ENCODE measurements at places on chromosomes 12 and 14.

DNA sequence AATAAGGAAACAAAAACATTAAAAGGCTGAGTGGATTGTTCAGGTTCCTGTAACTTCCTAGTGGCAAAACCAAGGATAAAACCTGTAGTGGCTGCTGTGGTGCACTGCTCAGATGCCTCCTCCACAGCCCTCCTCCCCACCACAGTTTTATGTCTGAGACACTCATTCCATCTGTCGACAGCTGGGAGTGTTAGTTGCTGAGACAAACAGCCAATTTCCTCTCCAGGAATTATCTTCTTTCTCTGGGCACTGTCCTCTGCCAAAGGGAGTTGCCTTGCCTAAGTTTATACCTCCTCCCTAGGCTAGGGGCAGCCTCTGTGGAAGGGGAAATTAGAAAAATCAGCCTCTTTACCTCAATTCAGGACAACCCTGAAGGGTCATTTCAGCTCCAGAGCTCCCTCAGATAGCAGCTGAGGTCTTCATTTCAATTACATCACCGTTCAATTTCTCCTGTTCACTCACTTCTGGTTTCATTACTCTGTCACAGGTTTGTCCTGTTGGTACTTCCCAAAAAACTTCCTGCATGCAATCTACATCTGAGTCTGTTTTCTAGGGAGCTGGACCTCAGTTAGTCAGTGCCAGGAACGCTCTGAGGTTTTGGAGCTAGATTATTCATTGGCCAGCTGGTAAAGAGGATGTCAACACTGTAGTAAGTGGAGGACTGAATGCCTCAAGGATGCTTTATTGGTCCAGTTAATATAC lies 74.9 kb upstream of the ATP2B1 start:
- no peak for DNase-seq

DNA sequence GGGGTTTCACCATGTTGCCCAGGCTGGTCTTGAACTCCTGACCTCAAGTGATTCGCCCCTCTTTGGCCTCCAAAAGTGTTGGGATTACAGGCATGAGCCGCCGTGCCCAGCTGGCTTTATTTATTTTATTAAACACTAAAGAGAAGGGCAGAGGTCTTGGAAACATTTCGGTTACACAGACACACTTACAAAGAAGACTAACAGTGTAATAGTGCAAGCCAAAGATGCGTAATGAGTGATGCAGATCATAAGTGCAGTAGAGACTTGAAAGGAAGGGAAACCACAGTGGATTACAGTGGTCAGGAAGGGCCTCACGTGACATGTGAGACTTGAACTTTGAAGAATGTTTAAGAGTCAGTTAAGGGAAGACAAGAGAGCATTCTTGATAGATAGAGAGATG lies 33.9 kb upstream of the CDK17 start:
- no peak for DNase-seq

DNA sequence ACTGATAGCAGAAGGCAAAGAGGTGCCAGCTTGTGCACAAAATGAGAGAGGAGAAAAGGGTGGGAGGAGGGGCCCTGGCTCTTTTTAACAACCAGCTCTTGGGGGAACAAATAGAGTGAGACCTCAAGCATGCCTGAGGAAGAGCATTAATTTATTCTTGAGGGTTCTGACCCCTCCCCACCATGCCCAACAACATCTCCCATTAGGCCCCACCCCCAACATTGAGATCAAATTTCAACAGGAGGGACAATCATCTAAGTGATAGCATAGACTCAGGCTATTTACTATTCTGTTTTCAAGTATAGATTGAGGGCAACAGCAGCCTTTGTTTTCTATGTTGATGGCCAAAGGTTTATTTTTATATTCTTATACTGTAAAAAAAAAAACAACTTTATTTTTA lies 59.7 kb downstream of the FUT8 start:
- no peak for DNase-seq

DNA sequence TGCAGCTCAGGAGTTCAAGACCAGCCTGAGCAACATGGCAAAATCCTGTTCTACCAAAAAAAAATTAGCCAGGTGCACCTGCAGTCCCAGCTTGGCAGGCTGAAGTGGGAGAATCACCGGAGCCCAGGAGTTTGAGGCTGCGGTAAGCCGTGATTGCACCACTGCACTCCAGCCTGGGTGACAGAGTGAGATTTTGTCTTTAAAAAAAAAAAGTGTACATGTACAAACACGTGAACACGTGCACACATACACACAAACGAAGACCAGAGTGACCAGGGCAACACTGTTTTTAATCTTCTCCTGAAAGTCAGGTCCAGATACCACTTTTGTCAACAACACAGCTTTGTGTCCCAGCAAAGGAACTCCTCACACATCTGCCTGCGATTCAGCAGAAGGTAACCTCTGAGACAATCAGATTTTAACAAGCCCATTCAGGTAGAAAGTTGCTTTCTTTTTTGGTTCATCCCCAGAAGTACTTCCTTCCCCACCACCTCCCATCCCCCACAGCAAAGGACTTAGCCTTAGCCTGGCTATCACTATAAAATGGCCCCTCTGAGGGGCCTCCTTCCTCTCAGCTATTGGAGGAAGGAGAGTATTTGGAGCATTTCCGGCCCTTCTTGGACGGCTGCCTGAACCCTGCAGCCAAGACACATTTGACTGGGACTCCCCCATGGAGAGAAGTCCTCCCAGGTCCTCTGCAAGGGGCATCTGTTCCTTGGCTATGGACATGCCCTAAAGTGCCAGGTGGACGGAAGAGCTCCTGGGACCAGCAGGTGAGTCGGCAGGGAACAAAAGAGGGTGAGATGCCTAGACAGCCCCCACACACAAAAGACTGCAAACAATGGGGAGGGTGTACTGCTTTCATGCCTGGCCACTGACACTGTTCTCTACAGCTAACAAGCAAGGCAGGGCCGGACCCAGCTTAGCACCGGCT lies 9.8 kb downstream of the CTDSP2 start:
- DNase-seq = peak; percentile 92

- peak; percentile 48 for DNase-seq
Observed at GRCh38 chr12:89663577-89664357, 44.9 kb downstream of the ATP2B1 start.

DNA sequence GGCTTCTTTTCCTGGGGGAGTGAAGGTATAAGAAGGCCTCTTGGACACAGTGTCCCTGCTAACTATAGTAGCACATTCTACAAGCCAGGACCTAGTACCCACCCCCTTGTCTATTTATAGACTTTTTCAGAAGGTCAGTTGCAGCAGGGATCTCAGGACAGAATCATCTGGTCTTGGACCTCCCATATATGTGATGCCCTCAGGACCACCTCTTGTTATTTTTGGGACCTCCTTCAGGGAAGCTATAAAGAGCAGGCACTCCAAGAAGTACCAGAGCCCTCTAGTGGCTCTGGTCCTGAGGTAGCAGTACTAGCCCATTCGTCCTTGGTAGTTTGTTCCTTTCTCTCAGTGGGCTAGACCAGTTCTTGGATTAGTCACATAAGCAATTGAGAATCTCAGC lies 4.3 kb downstream of the COQ10A start:
- DNase-seq = no peak

DNA sequence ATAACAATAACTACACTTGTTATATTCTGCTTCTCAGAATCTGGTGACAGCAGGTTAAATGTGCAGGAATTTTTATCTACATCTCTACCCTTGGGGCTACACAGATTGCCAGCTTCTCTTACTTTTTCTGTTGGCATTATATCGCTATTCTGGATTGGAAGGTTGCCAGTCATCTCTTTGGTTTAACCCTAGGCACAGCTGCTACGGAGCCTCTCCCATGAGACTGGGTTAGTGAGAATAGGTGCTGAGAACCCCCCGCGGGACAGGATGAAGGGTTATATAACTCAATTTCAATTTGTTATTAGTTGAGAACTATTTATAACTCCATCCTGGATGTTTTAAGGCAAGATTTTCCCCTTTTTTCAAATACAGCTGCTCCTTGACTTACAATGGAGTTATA lies 73.1 kb downstream of the ACADS start:
- DNase-seq = no peak

DNA sequence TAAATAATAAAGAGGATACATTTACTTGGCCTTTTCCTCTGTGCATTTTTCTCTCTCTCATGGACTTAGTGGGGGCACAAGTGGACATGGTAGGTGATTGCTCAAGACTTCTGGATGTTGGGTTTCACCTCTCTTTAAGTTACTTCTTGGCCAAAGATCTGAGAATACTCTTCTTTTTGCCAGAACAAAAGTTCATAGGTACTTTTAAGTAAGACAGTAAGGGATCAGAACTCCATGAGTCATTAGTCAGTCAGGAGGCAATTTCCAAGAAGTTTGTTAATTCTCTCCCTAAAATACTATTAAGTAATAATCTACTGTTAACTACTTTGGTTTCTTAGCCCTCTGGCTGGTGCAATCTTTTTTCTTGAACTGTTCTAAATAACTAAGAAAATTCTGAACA lies 84.2 kb downstream of the GRIP1 start:
- DNase-seq = no peak

GRCh38 chr14:39339003-39339402 lies 93.2 kb downstream of the FBXO33 start:
- DNase-seq = no peak

- DNase-seq = no peak
Observed at GRCh38 chr12:51131745-51132521, 41.0 kb downstream of the TFCP2 start.

DNA sequence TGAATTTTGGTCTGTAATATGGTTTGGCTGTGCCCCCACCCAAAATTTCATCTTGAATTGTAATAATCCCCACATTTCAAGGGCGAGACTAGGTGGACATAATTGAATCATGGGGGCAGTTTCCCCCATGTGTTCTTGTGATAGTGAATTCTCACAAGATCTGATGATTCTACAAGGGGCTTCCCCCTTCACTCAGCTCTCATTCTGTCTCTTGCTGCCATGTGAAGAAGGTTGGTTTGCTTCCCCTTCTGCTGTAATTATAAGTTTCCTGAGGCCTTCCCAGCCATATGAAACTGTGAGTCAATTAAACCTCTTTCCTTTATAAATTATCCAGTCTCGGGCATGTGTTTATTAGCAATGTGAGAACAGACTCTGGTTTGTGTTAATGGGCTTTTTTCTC lies 5.9 kb downstream of the LRRC9 start:
- no peak for DNase-seq

- peak; percentile 69 for DNase-seq
Observed at GRCh38 chr12:122871851-122872780, 23.8 kb downstream of the VPS37B start.

GRCh38 chr12:23236811-23237210 lies 611.8 kb downstream of the ETNK1 start:
- DNase-seq = no peak

GRCh38 chr12:104649217-104649824 lies 192.6 kb downstream of the CHST11 start:
- peak; percentile 59 for DNase-seq

DNA sequence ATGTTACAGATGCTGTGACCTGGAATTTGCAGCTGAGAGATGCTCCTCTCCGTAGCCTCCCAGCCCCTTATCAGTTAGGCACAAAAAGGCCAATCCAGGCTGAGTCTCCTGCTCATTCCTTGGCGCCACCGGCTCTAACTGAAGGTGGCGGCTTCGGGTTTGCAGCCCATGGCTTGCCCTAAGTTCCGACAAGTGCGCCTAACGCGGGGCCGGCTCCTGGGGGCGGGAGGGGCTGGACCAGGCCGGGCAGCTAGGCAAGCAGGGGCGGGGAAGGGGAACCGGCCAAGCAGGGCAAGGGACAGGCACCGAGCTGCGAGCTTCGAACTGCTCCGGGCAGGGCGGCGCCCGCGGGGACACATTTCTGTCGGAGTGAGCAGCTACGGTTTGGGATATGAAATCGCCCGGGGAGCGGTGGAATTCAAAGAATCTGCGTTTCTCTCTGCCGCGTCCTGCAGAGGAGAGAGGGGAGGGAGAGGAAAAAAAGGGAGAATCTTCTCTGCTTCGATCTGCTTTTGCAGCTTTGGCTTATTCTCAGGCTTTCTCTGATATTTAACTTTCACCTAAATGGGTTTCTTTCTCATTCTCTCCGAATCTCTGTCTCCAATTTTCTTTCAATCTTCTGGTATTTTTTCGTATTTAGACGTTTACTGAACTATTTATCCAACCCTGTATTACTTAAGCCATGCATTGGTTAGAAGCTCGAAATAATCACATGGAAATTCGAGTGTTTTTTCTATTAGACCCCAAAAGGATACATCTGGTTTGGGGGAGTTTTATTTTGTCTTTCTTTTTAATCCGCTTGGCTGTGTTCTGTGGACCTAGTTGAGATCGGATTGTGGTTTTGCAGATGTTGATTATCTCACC lies 1.6 kb upstream of the HOXC12 start:
- no peak for DNase-seq

DNA sequence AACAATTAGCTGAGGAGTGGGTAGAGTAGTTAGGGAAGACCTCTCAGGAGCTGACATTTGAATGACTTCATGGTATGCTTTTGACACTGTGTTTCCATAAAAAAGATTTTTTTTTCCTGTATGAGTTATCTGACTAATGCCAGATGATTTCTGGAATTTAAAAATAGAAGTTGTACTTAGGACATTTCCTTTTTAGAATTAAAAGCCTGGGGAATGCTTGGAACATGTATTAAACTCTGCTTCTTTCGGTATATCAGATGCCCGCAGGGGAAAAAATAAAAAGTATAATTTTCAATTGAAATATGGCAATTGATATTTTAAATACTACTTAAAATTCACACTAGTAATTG lies 41.1 kb downstream of the BRMS1L start:
- DNase-seq = no peak

- peak; percentile 77 for DNase-seq
Observed at GRCh38 chr12:124551268-124552144, 15.9 kb downstream of the NCOR2 start.

DNA sequence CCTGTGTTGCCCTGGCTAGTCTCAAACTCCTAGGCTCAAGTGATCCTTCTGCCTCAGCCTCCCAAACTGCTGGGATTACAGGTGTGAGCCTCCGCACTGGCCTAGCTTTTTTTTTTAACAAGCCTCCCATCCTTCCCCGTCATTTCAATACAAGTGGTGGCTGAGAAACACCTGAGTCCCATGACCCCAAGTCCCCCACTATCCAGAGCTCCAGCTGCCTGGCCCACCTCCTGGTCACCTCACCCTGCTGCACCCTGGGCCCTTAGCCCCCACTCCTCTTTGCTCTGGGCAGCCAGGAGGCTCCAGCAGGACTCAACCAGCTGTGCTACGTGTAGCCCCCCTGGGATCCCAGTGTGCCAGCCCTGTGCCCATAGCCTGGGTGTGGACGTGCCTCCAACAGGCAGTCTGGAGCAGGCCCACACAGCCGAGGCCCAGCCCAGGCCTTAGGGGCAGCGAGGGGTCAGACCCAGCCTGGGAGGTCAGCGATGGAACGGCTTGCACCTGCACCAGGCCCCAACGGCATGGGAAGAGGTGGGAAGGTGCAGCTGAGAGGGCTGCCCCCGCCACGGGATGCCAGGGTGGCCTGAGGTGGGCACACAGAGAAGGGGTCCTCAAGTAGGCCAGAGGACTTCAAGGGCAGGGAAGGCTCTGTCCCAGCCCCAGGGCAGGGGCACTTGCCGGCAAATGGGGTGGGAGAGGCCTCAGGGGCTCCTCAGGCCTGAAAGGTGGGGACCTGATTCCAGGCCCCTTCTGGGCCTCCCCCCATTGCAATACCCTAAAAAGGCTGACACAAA lies 6.5 kb downstream of the AHNAK2 start:
- DNase-seq = no peak

DNA sequence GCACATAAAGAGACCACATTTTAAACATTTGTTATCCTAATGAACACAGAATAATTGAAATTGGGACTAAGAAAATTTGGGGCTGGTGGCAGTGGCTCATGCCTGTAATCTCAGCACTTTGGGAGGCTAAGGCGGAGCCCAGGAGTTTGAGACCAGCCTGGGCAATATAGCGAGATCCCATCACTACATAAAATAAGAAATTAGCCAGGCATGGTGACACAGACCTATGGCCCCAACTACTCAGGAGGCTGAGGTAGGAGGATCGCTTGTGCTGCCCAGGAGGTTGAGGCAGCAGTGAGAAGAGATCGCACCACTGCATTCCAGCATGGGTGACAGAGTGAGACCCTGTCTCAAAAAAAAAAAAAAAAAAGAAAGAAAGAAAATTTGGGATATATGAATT lies 59.7 kb downstream of the CPM start:
- DNase-seq = no peak
